ENCODE measurements at places on chromosomes 11 and 22.

DNA sequence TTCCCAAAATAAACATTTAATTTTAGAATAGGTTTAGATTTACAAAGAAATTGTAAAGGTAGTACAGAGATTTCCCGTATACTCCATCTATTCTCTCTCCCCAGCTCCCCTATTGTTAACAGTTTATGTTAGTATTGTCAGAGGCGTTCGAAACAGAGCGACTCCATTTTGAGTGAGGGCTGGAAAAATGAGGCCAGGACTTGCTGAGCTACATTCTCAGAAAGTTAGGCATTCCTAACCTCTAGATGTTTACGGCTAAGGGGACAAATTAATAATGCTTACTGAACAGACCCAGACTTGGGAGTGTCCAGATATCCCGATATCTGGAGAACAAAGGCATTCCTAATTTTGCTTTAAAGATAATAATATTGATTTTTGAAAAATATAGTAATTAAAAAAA lies 12.4 kb upstream of the NUP160 start:
- DNase-seq, result no peak
- H3K27me3 ChIP-seq, result no peaks in the 10 kb centered on the region
- H3K36me3 ChIP-seq, result no peaks in the 10 kb centered on the region
- H3K4me3 ChIP-seq, result no peak overlapping the region

DNA sequence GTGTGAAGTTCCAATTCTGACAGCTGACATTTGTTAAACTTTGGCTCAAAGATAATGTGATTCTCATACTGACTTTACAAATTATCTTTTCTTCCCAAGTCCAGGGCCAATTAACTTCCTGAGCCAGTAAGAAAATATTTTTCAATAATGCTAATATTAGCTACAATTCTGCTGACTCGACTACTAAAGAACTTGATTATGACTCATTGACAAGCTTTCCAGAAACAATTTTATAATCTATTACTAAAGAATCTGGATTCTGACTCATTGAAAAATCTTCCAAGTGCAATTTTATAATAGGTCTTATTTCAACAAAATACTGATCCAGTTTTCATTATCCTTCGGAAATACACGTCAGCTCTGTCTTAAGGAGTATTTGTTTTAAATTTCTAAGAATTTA lies 12.9 kb upstream of the XKR3 start:
- no peak overlapping the region for H3K4me3 ChIP-seq
- H3K36me3 ChIP-seq, result no peaks in the 10 kb centered on the region
- no peak overlapping the region for H3K27ac ChIP-seq
- no peaks in the 10 kb centered on the region for H3K27me3 ChIP-seq

DNA sequence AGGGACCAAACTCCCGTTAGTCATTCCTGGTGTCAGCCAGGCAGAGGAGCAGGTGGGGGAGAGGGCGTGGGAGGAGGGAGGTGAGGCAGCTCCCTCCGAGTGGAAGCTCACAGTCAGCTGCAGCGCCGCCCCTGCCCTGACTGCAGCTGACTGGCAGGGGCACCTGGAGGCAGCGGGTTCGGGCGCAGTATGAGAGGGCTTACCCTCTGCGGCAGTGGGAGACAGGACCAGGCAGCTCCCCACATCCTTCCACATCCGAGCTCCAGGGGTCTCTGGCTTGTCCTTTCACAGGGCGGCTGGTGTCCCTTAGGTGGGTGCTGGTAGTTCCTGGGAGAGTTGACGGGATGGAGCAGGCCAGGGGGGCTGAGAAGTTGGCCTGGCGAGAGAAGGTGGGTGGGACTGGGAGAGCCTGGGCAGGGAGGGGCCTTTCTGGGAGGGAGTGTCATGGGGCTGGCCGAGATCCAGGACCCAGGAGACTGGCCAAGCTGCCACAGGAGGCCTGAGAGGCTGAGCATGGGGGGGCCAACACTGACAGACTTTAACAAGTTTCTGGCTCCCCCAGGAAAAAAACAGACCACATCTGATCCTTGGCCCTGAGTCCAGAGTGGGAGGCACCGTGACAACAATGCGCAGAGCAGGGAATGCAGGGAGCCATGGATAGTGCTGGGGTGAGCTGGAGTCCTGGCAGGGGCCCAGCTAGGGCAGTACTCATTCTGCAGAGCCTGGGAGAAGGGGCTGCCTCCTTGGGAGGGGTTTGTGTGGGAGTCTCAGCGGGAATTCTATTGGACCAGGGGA lies 4.9 kb downstream of the ADORA2A start:
- peaks cover 30% of the 10 kb centered on the region for H3K4me1 ChIP-seq
- H3K4me3 ChIP-seq, result no peak overlapping the region
- no peaks in the 10 kb centered on the region for H3K27me3 ChIP-seq
- no peaks in the 10 kb centered on the region for H3K36me3 ChIP-seq
- no peak for DNase-seq
- no peak overlapping the region for H3K27ac ChIP-seq

DNA sequence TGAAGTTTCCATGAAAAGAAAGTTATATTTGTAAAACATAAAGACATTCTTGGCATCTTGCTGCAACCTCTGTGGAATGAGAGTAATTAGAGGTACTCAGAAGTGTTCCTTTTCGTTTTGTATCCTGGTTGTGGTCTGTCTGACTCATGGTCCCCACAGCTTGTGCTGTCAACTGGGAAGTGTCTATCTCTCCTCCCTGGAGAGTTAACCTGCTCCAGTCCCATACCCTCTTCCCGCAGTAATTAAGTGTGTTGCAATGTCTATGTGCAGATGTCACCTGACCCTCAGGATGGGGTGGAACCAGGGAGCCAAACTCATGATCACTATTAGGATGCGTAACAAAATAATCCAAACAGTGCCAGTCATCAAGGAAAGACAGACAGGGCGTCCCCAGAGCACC lies 23.0 kb upstream of the ZDHHC13 start:
- no peak overlapping the region for H3K4me3 ChIP-seq
- no peaks in the 10 kb centered on the region for H3K4me1 ChIP-seq
- no peak overlapping the region for H3K27ac ChIP-seq

DNA sequence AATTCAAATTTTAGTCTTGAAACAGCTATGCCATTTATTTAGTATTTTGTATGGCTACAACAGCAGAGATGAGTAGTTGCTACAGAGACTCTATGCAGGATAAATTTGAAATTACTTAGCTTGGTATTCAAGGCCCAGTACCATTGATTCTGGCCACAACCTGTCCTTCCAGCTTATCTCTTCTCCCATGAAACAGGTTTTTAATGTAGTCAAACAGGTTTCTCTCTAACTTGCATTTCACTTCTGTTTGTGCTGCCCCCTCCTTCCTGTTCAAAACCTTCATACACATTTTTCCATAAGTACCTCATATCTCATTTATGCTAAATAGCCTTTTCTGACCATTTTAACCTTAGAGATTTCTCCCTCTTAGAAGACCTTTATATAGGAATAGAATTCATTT lies 3.3 kb downstream of the USP47 start:
- no peak for DNase-seq
- H3K4me1 ChIP-seq, result peaks cover 46% of the 10 kb centered on the region
- H3K27ac ChIP-seq, result peak overlapping the region; percentile 100
- no peak overlapping the region for H3K4me3 ChIP-seq
- H3K27me3 ChIP-seq, result no peaks in the 10 kb centered on the region
- no peaks in the 10 kb centered on the region for H3K36me3 ChIP-seq

DNA sequence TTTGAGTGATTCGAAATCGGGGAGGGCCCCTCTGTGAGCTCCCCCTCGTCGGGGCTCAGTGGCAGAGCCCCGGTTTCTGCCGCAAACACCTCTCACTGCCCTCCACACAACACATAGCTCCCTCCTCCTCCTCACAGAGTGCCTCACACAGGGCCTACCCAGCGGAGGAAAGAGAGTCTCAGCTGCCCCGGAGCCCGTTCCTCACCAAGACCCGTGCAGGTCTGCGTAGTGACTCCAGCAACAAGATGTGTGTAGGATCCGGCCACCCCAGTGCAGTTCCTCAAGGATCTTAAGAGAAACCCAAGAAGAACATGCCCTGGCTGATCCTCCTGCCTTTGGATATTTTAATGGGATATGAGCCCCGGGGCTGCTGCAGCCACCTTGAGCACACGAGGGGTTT lies 238.4 kb downstream of the BRD1 start:
- no peaks in the 10 kb centered on the region for H3K36me3 ChIP-seq
- no peak overlapping the region for H3K27ac ChIP-seq
- no peak for DNase-seq
- no peaks in the 10 kb centered on the region for H3K27me3 ChIP-seq
- no peak overlapping the region for H3K4me3 ChIP-seq
